ENCODE measurements at places on chromosomes 12 and 14.

- DNase-seq = no peak
- H3K27ac ChIP-seq = no peak overlapping the region
- H3K4me1 ChIP-seq = no peaks in the 10 kb centered on the region
- no peaks in the 10 kb centered on the region for H3K27me3 ChIP-seq
- no peak overlapping the region for H3K4me3 ChIP-seq
Observed at GRCh38 chr14:79411403-79412174, 799.7 kb downstream of the DIO2 start.

DNA sequence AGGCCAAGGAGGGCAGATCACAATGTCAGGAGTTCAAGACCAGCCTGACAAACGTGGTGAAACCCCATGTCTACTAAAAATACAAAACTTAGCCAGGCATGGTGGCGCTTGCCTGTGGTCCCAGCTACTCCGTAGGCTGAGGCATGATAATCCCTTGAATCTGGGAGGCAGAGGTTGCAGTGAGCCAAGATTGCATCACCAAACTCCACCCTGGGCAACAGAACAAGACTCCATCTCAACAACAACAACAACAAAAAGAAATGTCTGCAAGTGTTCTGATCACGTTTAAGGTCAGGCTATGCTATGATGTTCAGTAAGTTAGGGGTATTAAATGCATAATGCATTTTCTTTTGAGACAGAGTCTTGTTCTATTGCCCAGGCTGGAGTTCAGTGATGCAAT lies 6.7 kb upstream of the PLD4 start:
- no peak overlapping the region for H3K4me3 ChIP-seq
- H3K27me3 ChIP-seq = peaks cover 12% of the 10 kb centered on the region
- H3K4me1 ChIP-seq = no peaks in the 10 kb centered on the region

GRCh38 chr12:132146098-132146497 lies 1.8 kb downstream of the NOC4L start:
- peaks cover 32% of the 10 kb centered on the region for H3K4me1 ChIP-seq
- H3K27me3 ChIP-seq = no peaks in the 10 kb centered on the region
- peaks cover 26% of the 10 kb centered on the region for H3K36me3 ChIP-seq
- DNase-seq = no peak
- H3K4me3 ChIP-seq = peak overlapping the region; percentile 81

GRCh38 chr14:74658535-74659131 lies 46.6 kb upstream of the LTBP2 start:
- peaks cover 15% of the 10 kb centered on the region for H3K36me3 ChIP-seq
- no peak overlapping the region for H3K4me3 ChIP-seq
- no peaks in the 10 kb centered on the region for H3K27me3 ChIP-seq
- no peak overlapping the region for H3K27ac ChIP-seq
- DNase-seq = no peak

GRCh38 chr12:9760699-9761418 lies at the start of gene CD69:
TSS of gene CD69 (minus strand) at chr12:9760901. CDS start at chr12:9760820, 81 bp downstream.
- H3K4me3 ChIP-seq = peak within 1 kb of the TSS; percentile 99
- peaks cover 49% of the 10 kb centered on the region for H3K4me1 ChIP-seq
- H3K27ac ChIP-seq = peak within 1 kb of the TSS; percentile 100
- peak; percentile 87 for DNase-seq

GRCh38 chr12:45725631-45726602 lies 3.6 kb upstream of the ARID2 start:
- H3K36me3 ChIP-seq = peaks cover 20% of the 10 kb centered on the region
- peak; percentile 47 for DNase-seq
- H3K4me1 ChIP-seq = peaks cover 26% of the 10 kb centered on the region
- H3K27me3 ChIP-seq = no peaks in the 10 kb centered on the region
- peak overlapping the region; percentile 99 for H3K27ac ChIP-seq

GRCh38 chr14:101444116-101444515 lies 117.2 kb upstream of the DIO3 start:
- H3K36me3 ChIP-seq = no peaks in the 10 kb centered on the region
- H3K4me3 ChIP-seq = no peak overlapping the region
- no peak overlapping the region for H3K27ac ChIP-seq
- H3K4me1 ChIP-seq = peaks cover 25% of the 10 kb centered on the region

DNA sequence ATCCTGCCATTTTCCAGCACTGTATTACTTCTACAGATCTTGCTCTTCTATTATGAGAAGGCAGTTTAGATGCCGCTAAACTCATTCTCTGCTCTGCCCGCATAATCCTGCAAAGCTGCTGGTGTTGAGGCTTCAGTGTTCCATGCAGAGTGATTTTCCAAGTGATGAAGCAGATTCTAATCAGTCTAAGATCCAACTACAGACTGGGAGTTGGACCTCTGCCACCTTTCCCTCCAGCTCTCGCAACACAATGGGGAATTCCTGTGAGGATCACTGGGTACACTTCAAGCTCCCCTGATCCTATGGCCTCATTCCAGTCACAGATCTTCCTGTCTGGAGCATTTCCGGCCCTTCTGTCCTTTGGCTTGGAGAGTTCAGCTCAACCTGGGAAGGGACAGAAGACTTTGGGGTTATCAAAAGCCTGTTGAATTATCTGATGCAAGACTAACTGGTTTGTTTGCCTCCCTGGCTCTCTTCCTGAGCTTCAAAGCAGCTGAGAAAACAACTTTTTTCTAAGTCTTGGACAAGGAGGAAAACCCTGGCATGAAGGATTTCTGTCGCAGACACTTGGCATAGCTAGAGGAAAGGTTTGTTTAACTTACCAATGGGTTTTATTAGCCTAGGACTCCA lies 333.9 kb downstream of the ZFP36L1 start:
- H3K27ac ChIP-seq = no peak overlapping the region
- no peak overlapping the region for H3K4me3 ChIP-seq
- H3K27me3 ChIP-seq = no peaks in the 10 kb centered on the region
- H3K36me3 ChIP-seq = peaks cover 5% of the 10 kb centered on the region
- DNase-seq = no peak

GRCh38 chr12:109110988-109111495 lies 5.3 kb upstream of the ACACB start:
- H3K27ac ChIP-seq = peak overlapping the region; percentile 37
- H3K4me1 ChIP-seq = peaks cover 29% of the 10 kb centered on the region
- peaks cover 15% of the 10 kb centered on the region for H3K36me3 ChIP-seq
- H3K27me3 ChIP-seq = no peaks in the 10 kb centered on the region

DNA sequence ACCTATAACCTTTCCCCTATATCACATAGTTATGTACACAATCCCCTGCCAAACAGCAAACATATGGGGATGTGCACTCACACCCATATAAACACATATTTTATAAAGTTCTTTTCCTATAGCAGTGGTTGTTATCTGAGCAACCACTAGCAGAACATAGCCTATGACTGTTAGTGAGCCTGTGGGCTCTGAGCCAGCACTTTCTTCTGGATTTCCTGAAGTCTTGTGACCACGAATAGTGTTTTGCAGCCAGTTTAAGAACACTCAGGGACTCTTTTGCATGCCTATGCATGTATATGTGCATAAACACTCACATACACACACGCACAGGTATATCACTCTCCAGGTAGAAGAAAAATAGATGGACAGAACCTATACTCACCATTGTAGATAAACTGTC lies 17.1 kb downstream of the TESPA1 start:
- H3K4me1 ChIP-seq = peaks cover 59% of the 10 kb centered on the region
- H3K27me3 ChIP-seq = no peaks in the 10 kb centered on the region
- peaks cover 74% of the 10 kb centered on the region for H3K36me3 ChIP-seq
- DNase-seq = peak; percentile 19

GRCh38 chr12:92414170-92415070 lies 268.8 kb upstream of the BTG1 start:
- H3K27ac ChIP-seq = no peak overlapping the region
- no peaks in the 10 kb centered on the region for H3K27me3 ChIP-seq
- no peak for DNase-seq
- peaks cover 30% of the 10 kb centered on the region for H3K4me1 ChIP-seq
- no peak overlapping the region for H3K4me3 ChIP-seq

DNA sequence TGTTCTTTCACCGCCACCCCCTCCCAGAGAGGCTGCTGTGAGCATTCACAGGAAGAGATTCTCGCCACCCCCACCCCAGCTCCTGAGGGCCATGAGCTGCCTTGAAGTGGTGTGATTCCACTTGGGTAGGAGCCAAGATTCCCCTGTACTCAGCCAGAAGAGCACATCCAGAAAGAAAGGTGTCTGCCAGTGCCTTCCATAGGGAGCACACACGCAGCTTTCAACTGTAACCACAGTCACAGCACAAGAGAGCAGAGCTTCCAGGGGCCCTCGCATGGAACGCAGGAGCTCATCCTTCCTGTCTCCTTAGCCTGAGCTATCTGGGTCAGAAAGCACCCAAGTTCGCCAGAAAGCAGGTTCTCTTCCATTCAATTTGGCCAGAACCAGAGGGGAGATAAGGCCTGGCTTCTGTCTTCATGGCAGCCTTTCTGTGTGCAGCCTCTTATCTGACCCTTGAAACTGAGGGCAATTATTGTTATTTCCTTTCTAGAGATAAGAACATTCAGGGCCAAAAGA lies 66.6 kb upstream of the SCN8A start:
- no peak overlapping the region for H3K4me3 ChIP-seq
- H3K27me3 ChIP-seq = no peaks in the 10 kb centered on the region
- no peak overlapping the region for H3K27ac ChIP-seq

DNA sequence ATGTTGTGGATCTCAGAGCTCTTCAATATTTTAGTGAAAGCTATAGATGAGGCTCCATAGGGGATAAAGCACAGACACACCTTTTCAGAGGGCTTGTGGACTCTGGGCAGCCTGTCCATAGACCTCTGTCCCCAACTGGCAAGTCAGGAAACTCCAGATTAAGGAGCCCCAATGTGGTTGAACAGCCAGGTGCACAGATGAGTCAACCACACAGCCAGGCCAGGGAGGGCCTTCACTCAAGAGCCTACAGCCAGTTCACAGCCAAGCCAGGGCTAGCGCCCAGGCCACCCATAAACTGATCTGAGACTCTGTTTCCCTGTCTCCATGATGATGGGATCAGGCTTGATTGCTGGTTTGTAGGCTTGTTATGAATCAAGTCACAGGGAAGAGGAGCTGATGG lies 1.0 kb upstream of the BDKRB2 start:
- no peak overlapping the region for H3K4me3 ChIP-seq
- no peaks in the 10 kb centered on the region for H3K36me3 ChIP-seq
- H3K27ac ChIP-seq = no peak overlapping the region

DNA sequence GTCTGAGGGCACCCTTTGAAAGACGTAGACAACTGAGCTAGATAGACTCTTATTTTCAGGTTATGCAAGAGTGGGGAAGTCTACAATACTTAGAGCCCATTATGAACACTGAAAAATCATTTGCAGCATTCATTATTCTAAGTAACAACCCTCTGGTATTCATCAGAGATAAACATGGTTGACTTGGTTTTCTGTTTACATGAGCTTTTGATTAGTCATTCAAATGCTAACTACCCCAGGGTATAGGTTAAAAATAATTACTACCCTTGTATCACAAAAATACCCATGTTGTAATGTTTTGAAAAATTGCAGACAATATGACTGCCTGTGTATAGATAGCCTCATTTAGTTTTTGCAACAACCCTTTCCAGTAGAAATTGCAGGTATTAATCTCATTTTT lies 78.5 kb downstream of the PPFIBP1 start:
- DNase-seq = no peak
- H3K4me1 ChIP-seq = no peaks in the 10 kb centered on the region
- no peaks in the 10 kb centered on the region for H3K27me3 ChIP-seq
- H3K27ac ChIP-seq = no peak overlapping the region
- no peak overlapping the region for H3K4me3 ChIP-seq
- H3K36me3 ChIP-seq = no peaks in the 10 kb centered on the region

DNA sequence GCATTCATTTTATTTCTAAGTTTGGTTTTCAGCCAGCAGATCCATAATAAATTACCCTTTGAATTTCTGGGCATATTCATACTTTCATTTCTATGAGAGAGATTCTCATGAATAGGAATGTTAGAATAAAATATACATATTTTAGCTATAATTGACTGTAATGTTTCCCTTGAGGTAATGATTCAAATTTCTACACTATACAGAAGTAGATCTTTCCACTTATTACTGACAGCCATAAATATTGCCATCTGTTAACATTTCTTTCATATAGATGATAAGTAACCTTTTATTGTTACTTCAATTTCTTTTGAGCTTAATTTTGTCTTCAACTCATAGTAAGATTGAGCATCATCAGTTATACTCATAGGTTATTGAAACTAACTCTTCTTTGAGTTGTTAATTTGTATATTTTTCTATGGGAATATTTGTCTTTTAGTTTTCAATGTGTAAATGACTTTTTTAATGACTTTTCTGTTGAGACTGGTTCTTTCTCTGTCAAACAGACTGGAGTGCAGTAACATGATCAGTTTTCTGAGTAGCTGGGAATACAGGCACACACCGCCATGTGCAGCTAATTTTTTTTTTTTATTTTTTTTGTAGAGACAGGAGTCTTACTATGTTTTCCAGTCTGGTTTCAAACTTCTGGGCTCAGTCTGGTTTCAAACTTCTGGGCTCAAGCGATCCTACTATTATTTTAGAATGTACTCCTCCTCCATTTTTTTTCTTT lies 991.6 kb downstream of the SLC6A15 start:
- H3K4me1 ChIP-seq = no peaks in the 10 kb centered on the region
- no peak overlapping the region for H3K27ac ChIP-seq
- no peaks in the 10 kb centered on the region for H3K27me3 ChIP-seq
- DNase-seq = no peak

GRCh38 chr12:89528434-89528833 lies 2.6 kb upstream of the POC1B start:
- H3K27me3 ChIP-seq = no peaks in the 10 kb centered on the region
- H3K4me1 ChIP-seq = peaks cover 27% of the 10 kb centered on the region

DNA sequence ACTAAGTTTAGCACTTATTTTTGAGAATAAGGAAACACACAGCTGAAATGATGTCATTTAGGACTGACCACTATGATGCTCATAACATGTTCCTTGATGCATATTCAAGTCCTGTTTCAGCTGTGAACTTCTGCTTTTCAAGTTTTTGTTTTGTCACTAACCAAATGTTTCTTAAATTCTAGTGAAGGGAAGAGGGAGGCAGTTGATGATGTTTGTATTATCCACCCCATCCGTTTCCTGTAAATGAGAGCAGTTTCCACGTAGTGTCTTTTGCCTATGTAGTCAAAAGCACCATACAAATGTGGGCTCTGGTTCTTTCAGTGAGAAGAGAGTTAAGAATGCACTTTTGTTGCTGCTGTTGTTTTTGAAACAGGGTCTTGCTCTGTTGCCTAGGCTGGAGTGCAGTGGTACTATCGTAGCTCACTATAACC lies 491.8 kb downstream of the PCNX1 start:
- peaks cover 2% of the 10 kb centered on the region for H3K36me3 ChIP-seq
- peaks cover 45% of the 10 kb centered on the region for H3K4me1 ChIP-seq
- no peak for DNase-seq
- no peaks in the 10 kb centered on the region for H3K27me3 ChIP-seq
- H3K27ac ChIP-seq = peak overlapping the region; percentile 88

- no peak overlapping the region for H3K4me3 ChIP-seq
- H3K27me3 ChIP-seq = peaks cover 3% of the 10 kb centered on the region
- no peaks in the 10 kb centered on the region for H3K4me1 ChIP-seq
- no peak for DNase-seq
- no peak overlapping the region for H3K27ac ChIP-seq
Observed at GRCh38 chr12:38915429-38916182, 10.2 kb upstream of the CPNE8 start.

GRCh38 chr12:2675776-2676175 lies 119.0 kb upstream of the FKBP4 start:
- DNase-seq = no peak
- H3K36me3 ChIP-seq = no peaks in the 10 kb centered on the region
- no peaks in the 10 kb centered on the region for H3K4me1 ChIP-seq
- no peak overlapping the region for H3K27ac ChIP-seq

All from activated CD4-positive, alpha-beta T cell treated with anti-CD3 and anti-CD28 coated beads for 36 hours (primary cell).